Retina (tissue), 1 donor: ENCODE measurements at places on chromosomes 3 and 15.

DNA sequence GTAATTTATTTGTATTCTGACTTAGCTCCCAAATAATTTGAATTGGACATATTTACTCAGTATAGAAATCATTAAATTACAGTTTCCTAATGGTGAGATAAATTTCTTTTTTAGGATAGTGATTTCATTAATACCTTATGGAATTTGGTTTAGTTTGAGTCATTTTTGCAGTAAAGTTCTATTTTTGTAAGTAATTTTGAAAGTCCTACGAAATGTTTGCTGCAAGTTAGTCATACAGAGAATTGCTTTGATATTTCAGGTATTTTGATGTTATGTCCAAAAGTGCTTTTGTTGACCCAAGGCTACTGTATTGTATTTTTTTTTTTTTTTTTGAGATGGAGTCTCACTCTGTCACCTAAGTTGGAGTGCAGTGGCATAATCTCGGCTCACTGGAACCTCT is 41.7 kb downstream of the TCF12 start:
- DNase-seq = no peak

GRCh38 chr3:176714034-176714433 is 483.2 kb downstream of the TBL1XR1 start:
- no peak for DNase-seq

DNA sequence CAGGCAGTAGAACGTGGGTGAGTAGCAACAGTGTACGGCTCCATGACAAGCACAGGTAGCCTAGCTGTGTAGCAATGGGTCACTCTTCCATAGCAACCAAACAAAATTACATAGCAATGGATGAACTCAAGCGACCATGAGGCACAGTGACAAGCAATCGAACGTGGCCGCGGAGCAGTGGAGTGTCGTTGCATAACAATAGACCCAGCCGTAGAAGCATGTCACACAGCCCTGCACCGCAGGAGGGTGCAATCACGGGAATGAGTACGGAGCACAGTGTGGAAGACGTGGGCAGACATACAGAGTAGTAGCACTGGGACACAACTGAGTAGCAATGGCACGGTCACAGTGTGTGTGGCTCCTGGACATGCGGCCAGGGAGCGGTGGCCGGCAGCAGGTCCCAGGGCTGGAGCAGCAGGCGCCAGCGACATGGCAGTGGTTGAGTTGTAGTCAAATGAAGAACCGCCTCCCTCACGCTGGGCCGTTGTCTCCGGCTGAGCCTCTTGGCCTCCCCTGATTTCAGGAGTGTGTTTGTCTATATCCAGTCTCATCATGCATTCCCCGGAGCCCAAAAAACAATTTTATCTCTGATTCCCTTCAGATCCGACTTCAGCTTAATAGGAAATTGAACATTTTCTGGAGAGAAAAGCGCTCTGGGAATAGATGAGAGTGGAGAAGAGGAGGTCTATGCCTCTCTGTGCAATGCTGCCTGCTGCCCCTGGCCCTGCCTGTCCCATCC is 64.1 kb downstream of the CCDC33 start:
- peak; percentile 78 for DNase-seq

DNA sequence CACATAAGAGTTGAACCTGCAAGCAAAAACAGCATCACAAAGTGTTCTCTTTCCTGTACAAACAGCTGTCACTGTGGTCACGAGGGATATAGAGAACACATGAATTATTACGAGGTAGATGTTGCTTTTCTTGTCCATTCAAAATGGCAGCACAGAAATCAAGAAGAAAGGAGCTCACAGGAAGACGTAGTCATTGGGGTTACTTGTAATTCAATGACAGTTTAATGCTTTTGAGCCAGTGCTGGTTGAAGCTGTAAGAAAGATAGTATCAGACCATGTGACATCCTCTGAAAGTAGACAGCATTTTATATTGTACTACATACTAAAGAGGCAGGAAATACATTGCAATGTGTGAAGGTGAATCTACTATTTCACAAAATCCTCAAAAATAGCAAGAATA is 140.4 kb downstream of the ABI3BP start:
- DNase-seq = no peak

DNA sequence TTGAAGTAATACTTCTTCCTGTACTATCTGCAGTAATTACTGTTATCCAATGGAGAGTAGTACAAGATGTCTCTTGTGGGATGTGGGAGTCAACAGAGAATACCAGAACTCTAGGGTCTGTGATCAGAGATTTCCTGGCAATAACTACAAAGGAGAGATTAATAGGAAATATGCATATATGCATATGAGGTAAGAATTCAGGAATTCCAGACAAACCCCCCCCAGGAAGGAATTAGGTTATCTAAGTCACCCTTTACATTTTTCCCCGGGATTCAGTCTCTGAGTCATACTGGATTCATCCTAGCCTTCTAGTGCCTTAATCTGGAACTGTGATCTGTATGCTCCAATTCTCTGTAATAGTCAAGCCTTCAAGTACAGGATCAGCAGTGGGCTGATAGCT is 49.4 kb downstream of the GTF2E1 start:
- DNase-seq = no peak

DNA sequence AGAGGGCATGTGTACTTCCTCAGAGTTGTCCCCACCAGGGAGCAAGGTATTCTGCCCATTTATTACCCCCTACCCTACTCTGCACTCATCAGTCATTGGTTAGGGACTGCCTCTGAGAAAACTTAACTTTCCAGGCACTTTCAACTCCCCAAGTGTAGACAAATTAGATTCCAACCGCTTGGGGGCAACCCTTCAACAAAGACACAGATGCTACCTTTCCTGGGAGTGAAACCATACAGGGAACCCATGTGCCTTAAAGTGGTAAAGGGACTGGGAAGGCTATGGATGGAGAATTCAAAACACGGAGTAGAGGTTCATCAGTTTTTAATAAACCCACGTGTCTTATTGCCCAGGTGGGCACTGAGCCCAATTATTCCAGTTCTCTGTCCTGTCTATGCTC is 19.4 kb upstream of the UBE2E2 start:
- peak; percentile 28 for DNase-seq

DNA sequence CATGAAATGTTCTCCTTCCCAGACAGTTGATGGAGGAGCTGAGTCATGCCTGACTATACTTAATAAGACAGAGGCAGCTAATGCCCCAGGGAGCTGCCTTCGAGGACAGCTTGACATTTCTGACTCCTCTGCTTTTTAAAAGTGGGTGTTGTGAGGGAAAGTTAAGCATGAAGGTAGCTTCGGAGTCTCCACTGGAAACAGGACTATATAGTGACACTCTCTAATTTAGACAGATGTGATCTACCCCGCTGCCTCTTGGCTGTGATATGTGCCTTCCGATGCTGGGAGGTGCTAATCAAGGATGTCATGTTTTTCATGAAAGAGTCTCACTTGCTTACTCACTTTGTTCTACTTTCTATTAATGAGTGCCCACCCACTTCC is 72.7 kb downstream of the IL1RAP start:
- no peak for DNase-seq

- no peak for DNase-seq
These were observed 15.8 kb upstream of the CYP11A1 start for GRCh38 chr15:74383286-74383685.

DNA sequence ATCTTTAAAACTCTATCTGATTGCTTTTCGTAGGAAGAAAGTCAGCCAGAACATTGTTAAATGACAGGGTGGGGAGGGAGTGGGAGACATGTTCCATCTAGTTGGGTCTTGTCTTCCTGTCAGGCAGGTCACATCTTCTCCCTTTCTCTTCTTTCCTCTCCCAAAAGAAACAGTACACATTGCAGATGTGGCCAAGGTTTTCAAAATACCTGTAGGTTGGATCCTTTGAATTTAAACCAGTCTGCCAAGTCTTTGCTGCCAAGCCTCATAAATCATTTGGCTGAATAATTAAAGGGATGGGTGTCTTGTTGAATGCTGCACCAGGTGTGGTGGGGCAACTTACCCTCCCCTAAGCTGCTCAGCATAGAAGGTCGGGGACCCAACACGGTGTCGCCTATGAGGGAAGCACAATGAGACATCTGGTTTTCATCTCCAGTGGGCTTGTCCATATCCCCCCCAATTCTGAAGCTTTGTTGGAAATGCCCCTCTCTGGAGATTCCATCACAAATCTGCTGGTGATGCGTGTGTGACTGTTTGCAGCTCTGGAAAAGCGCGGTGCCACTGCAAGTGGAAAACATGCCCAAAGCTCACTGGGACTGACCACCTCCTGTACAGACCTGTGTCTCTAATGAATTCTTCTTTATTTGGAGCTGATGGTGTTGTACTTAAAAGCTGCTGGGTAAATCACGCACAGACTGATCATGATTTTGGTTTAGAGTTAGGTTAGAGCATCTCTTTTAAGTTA is 112.6 kb downstream of the FILIP1L start:
- no peak for DNase-seq

GRCh38 chr3:140863580-140864009 is 78.0 kb upstream of the SLC25A36 start:
- DNase-seq = peak; percentile 70

DNA sequence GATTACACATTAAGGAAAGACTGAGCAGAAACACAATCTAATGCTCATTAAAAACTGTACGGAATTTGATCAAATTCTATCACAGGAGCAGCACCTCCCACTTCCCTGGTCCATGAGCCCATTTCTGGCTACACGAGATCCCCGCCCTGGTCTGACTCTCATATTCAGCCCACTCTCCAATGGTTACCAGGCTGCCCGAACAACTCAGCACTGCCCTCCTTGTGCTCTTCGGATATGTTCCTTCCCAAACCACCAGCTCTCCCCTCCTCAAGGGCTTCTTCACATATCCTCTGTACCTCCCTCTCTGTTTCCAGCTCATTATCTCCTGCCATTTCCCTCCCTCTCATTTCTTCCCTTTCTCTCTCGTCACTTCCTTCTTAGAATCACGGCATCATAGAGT is 180.5 kb downstream of the RSL24D1 start:
- DNase-seq = no peak

DNA sequence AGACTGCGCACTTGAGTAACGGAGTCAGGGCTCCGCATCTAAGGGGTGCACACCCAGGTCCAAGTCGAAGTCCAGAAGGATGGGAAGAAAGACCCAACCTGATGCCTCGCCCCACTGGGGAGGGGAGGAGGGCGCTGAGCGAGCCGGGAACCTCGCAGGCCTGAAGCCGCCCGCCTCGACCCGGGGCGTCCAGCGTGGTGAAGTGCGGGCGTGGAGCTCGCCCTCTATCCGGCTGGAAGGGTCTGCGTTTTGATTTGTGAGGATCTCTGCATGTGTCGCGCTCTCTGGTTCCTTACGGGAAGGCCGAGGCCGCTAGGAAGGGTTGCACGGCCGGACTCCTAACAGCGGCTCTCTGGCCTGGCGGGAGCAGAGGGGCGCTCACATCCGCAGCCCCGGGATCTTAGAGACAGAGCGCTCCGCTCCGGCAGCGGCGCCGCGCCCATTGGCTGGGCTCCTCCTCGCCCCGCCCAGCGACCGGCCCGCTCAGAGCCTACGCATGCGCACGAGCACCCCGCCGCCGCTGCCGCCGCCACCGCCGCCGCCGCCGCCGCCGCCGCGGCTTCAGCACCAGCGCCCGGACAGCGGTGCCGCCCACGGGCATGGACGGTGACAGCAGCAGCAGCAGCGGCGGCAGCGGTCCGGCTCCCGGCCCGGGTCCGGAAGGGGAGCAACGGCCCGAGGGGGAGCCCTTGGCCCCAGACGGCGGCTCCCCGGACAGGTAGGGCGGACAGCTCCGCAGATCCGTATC is at the start of gene DISP2:
TSS of gene DISP2 (plus strand) at position 497 of the 748 bp plus-strand sequence. CDS start at position 600, 103 bp downstream.
- peak; percentile 92 for DNase-seq

DNA sequence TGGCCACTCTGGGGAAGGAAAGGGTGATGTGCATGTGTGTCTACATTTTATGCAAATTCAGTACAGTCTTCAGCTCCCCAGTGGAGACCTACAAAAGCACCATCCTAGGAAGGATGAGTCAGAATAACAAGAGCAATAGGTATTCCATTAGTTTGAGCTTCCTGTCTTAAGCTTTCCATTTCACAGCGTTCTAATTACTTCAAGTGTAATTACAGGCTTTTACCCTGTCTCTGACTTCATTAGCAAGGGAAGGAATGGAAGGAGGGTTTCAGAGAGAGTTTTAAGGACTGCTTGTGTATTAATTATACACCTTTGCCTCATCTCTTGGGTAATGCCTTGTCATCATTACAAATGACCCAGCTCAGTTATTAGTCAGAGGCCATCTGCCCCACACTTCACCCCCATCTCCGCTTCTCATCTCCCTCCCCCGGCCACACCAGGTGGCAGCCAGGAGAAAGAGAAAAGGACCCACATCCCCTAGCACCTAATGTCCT is 202.8 kb upstream of the MRPL3 start:
- DNase-seq = no peak

DNA sequence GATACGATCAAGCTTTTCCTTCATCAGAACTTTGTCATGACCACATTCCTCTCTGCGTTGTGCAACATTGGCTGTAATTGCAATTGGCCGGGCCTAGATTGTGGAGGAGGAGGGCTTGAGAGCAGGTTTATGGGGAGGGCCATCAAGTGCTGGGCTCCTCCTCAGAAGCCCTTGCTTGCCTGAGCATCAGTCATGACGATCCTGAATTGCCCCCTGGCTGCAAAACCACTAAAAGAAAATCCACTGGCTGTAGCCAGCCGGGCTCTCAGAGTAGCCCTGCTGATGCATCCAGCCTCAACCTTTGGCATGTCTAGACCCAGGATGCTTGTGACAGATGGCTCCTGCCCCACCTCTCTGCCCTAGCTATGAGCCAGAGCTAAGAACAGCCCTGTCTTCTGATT is 13.4 kb upstream of the TRH start:
- no peak for DNase-seq

GRCh38 chr15:65028921-65029735 is at the start of gene MTFMT:
TSS of gene MTFMT (minus strand) at chr15:65029639. CDS start at chr15:65029613, 26 bp downstream.
- DNase-seq = peak; percentile 92

DNA sequence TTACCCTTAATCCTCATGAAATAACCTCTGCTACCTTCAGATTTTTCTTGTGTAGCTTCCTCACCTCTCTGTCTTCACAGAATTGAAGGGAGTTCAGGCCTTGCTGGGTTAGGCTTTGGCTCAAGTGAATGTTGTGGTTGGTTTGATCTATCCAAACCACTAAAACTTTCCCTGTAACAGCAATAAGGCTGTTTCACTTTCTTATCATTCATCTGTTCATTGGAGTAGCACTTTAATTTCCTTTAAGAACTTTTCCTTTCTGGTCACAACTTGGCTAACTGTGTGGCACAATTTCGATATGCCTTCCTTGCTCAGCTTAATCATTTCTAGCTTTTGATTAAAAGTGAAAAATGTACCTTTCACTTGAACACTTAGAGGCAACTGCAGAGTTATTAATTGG is 129.8 kb downstream of the NR1I2 start:
- DNase-seq = no peak

DNA sequence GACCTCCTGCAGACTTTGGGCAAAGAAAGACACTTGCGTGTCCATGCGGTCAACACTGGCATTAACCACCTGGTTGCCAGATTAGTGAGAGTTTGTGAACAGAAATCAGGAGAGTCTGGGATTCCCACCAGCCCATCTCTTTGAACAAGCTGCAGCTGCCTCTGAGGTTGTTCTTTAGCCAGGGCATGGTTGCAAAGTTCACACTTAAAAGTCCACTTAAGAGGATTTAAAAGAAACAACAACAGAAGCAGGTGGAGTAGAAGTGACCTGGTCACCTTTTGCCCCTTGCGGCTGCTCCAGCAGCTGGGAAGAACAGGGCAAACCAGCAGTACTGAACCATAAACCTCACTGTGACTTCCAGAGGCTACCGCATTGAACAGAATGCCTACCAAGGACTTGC is 97.3 kb downstream of the FOXB1 start:
- DNase-seq = no peak

GRCh38 chr3:115876876-115877614 is 253.7 kb downstream of the GAP43 start:
- no peak for DNase-seq
